ENCODE measurements at places on chromosomes 13 and 19. TPM values are rescaled to one million over a fixed set of nuclear protein-coding genes. Genes with fewer than 3 reads are reported as not detected.

Gene RGL3
- 19.0 TPM for total RNA-seq

DNA sequence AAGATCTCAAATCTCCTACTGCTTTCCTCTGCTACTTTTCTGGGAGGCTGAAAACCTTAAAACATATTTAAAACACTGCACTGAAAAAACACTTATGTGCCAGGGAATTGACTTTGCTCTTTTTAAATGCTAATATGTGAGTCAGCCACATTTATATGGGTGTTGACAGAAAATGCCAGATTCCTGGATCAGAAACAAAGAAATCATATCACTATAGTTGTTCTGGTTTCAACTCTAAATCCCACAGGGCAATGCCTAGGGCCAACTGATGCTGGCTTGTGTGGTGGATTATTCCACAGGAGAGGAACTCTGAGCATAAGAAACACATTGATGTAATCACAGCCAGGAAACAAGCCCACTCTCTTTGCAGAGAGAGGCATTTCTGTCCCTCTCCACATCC is 1439.0 kb upstream of the SPRY2 start:
- DNase-seq, result peak; percentile 3

GRCh38 chr13:41547251-41548000 is 90.1 kb downstream of the RGCC start:
- DNase-seq, result no peak

DNA sequence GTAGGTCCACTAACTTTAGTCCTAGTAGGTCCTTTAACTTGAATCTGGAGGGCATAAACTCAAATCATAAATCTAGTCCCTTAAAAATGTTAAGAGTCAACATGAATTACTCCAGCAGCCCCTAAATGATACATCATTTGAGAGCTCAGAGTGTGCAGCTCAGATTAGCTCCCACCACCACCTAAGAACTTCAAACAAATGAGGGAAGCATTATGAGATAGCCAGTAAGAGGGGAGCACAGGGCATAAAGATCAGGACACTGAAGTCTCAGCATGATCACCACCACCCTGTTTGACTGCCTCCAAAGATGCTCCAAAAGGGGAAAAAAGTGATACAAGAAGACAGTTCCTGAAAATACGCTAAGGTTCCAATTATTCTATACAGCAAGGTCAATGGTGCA is 5.7 kb downstream of the PROSER1 start:
- no peak for DNase-seq

GRCh38 chr19:1944088-1944915 is 3.3 kb downstream of the CSNK1G2 start:
- DNase-seq, result no peak

DNA sequence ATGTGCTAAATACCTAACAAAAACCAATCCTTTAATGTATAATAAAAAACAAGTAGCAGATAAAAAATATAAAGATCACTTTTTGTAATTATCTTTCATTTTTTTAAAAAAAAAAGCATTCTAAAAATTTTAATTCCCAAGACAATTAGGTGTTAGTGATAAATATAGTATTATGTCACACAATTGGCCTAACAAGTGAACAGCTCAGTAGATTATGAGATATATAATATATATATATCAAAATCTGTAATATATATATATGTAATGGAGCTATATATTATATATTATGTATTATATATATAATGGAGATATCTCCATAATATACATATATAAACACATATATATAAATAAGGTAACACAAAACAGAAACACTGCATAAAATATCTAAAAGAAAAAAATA is 1531.1 kb upstream of the MIR17HG start:
- no peak for DNase-seq

DNA sequence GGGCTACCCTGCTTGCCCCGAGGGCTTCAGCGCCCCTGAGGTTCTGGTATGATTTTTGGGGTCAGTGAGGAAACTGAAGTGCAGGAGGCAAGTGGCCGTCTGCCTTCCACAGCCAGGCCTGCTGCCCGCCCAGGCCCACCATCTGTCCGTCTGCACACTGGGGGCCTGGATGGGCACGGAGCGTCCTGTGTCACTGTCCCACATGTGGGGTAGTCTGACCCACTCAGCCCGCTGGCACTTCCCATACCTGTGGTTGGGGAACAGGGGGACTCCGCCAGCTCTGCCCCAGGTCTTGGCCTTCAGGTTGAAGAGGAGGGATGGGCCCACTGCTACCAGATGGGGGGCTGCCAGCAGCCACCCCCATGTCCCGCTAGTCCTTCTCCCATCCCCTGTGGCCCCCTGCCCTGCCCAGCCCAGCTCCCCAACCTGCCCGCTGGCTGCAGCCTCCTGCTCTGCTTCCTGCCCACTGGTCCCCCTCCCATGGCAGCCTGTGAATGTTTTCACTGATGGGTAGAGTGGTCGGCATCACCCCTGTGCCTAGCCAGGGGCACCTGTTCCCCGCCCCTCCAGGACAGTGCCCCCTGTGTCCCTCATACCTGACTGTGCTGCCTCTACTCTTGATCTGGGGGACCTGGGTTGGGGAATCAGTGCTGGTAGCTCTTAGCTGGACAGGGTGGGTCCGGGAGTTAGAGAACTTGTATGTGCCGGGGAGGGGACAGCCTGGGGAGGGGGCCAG is 9.5 kb downstream of the PIAS4 start:
- no peak for DNase-seq

GRCh38 chr13:77511552-77511951 is 24.0 kb upstream of the SCEL start:
- DNase-seq, result no peak

GRCh38 chr13:43664700-43665191 is 122.0 kb downstream of the ENOX1 start:
- no peak for DNase-seq

Gene MYPOP
- 2.0 TPM for total RNA-seq

DNA sequence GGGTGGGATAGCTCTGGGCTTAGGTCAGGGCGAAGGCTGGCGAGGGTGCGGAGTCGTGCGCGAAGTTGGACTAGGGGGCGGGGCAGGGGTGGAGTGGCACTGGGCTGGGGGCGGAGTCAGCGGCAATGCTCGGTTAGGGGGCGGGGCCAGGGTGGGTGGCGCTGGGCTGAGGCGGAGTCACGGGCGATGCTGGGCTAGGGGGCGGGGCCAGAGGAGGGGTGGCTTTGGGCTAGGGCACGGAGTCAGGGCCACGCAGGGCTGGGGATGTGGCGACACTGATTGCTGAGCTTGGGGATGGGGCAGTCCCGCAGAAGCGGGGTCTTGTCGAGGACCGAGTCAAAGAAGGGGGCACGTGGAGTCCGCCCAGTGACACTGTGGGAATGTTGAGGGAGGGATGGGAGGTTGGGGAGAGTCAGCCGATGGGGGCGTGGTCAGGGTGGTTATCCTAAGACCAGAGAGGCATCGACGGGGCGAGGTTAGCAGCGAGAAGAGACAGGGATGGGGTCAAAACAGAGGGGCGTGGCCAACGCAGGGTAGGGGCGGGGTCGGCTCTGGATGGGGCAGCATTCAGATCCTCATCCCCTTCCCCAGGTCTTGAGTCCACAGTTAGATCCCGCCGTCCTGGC is 8.7 kb downstream of the HOMER3 start:
- no peak for DNase-seq

DNA sequence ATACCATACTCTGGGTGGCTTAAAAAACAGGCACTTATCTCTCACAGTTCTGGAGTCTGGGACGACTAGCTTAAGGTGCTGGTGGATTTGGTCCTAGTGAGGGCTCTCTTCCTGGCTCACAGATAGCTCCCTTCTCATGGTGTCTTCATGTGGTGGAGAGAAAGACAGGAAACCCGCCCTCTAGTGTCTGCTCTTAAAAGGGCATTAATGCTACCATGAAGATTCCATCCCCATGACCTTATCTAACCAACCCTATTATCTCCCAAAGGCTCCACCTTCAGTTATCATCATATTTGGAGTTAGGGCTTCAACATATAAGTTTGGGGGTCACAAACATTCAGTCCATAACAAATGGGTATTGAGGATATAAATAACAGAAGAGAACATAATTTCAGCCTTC is 139.4 kb downstream of the HS6ST3 start:
- DNase-seq, result no peak

GRCh38 chr13:71611292-71611691 is 255.7 kb downstream of the DACH1 start:
- no peak for DNase-seq

GRCh38 chr13:91145571-91146205 is 201.8 kb upstream of the MIR17HG start:
- no peak for DNase-seq

- no peak for DNase-seq
Observed at GRCh38 chr13:107968470-107968869, 246.9 kb downstream of the LIG4 start.

DNA sequence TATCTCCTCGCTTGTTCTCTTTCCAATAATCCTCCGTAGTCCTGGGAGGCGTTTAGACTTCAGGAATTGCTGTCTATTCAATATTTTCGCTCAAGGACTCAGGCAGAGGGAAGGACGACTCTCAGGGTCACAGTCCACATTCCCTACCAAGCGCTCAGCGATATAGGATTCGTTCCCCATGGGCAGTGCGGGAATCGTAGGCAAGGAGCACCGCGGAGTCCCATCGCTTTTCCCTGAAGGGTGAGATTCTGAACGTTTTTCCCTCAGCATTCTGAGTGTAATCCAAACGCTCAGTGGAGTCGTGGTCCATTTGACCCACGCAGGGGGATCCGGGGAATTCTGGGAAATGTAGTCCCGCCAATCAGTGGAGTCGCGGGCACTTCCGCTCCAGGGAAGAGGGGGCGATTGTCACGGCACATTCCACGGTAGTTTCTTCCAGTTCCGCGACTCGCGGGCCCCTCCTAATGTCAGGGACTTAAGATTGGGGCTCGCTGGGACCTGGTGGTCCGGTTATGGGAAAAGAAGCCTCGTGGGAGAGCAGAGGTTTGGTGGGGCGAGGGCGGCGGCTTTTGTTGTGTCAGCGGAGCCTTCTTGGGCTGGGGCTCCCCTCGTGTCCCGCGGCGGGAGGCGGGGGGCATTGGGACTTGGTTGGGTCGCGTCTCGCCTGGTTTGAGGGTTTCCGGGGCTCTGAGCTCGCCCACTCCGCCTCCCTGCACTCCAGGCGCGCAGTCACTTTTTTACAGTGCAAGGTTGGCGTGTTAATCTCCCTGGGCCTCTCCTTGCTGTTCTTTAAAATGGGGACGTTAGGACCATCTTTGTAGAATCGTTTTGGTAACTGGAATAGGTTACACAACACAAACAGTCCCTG is at the start of gene ZNF234:
ZNF234 (plus strand) TSS at position 364 of the 868 bp plus-strand sequence. CDS start 3,079 bp downstream, outside the sequence.
- peak; percentile 18 for DNase-seq

DNA sequence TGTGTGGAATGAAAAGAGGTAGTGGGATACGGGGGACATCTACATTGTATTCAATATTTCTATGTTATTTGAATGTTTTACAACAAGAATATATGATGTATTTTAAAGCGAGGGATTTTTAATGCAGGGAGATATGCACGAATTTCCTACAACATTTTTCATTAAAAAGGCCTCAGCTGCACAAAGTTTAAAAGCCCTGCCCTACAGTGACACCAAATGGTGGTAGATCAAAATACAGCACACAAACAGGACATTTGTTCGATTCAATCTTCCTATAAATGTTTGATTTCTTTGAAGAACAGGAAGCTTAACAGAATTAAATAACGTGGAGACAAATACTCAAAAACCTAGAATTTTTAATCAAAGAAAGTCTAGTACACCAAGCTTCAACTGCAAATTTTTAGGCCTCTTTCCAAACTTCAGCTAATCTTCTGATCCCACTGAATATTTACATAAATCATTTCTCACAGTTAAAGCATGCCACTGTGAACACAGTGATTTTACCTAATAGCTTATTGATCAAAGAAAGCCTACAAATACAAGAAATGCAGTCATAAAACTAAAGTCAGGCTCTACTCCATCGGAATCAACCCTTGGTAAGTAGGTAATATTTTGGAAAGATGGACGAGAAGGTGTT is 257.2 kb downstream of the DIAPH3 start:
- no peak for DNase-seq
